ENCODE measurements at places on chromosomes 5 and 9. TPM values are rescaled to one million over a fixed set of nuclear protein-coding genes. Genes with fewer than 3 reads are reported as not detected.
A peak's percentile ranks its signal among the peaks of the same experiment; 100 is the strongest.

DNA sequence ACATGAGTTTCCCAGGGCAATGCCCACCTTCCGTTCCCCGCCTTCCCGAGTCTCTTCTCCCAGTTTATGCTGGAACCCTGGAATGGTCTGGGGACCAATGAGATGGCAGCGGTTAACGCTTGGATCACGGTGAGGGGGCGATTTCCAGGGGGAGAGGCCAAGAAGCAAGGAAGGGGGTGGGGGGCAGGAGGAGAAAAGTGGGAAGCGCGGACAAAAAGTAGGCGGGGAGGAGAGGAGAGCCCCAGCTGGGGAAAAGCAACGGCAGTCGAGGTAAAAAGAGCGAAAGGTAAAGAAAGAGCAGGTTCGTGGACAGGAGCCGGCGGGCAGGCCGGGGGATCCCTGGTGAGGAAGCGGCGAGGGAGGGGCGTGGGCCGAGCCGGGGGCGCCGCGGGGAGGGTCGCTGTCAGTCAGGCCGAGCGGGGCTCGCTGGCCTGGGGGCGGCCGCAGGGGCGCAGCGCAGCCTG, 508 bp upstream of the SNCAIP start:
- DNase-seq, result peak; percentile 22

GRCh38 chr9:15176836-15177235, 130.2 kb downstream of the TTC39B start:
- no peak for DNase-seq

GRCh38 chr9:106757514-106757913, 105.5 kb upstream of the ZNF462 start:
- DNase-seq, result no peak

GRCh38 chr9:38670542-38671371, 49.2 kb downstream of the FAM240B start:
- no peak for DNase-seq

DNA sequence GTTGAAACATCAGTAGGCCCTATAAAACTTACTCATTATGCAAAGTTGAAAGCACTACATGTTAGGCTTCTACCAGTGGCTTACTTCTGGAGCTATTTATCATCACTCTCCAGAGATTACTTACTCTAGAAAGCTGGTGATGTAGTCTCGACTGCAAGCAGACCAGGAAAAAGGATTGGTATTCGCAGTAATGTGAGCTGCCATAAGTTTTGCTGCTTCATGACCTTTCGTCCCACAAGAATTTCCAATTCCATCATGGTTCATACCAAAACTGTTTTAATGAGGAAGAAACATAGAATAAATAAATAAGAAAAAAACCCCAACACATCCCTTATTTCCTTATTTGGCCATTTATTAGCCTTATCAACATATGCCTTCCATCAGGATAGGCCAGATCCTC, 181.9 kb downstream of the ADAMTS6 start:
- DNase-seq, result no peak

- no peak for DNase-seq
Observed at GRCh38 chr9:98263080-98263479, 7.6 kb upstream of the TBC1D2 start.

DNA sequence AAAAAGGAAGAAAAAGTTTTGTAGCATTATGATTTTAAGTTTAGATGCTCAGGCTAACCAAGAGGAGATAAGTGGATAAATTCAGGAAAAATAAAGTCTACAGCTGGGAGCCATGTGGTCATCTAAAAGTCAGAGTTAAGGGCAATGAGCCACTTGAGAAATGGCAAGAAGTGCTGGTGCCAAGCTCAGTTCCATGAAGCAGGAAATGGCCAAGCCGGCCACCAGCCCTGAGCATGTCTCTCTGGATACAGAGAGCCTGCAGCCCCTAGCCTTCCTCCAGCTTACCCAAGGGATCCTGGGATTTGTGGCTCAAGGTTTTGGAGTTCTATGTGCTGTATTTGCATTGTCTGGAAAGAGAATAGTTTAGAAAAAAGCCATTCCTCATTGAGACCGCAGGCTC, 12.2 kb upstream of the S1PR3 start:
- no peak for DNase-seq

DNA sequence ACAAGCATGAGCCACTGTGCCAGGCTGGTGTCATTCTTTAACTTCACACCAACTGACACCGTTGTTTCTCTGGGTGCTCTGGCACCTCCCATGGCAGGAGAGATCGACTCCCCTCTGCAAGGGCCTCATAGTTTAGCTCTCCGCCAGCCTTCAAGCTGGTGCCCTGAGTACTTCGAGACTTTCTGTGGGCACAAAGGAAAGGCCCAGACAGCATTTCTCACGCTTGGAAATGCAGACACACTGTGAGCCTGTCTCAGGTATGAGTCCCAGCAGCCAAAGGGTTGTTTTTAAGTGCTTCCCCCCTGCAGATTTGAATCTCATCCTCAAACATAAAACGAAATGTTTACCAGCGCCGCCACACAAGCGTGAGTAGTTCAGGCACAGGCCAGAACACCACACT, 11.1 kb upstream of the TCF7 start:
- no peak for DNase-seq

DNA sequence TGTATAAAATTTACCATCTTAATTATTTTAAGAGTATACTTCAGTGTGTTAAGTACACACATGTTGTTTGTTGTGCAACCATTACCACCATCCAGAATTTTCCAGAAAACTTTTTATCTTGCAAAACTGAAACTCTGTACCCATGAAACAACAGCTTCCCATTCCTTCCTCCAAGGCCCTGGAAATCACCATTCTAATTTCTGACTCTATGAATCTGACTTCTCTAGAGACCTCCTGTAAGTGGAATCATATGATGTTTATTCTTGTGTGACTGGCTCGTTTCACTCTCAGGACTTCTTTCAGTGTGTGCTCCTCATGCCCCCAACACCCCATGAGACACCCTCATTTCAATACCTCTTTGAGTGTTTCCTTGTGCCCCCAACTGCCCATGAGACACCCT, 60.4 kb upstream of the COL15A1 start:
- DNase-seq, result no peak

- DNase-seq, result no peak
Observed at GRCh38 chr5:178529080-178529479, 61.1 kb downstream of the COL23A1 start.

- DNase-seq, result no peak
Observed at GRCh38 chr5:114473541-114473940, 111.7 kb downstream of the KCNN2 start.

DNA sequence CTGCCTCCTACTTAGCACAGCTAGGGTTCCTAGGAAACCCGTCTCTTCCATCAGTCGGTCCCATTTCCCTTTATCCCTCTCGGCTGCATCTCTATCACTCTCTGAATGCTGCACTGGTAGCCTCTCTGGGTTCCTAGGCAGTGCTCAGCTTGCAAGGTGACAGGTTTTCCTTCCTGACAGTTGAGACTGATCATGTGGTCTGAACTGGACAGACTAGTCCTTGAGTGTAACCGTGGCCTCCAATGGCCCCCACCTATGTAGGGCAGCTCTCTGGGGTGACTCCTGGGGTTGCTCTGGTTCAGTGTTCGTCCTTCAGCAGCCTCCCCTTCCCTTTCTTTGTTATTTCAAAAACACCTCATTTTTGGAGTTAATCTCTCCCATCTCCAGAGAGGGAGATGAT, 3.8 kb downstream of the TMEM8B start:
- DNase-seq, result no peak

- peak; percentile 67 for DNase-seq
Observed at GRCh38 chr5:33772380-33772897, 119.4 kb downstream of the ADAMTS12 start.

GRCh38 chr9:94975480-94975879, 249.0 kb downstream of the AOPEP start:
- DNase-seq, result no peak

DNA sequence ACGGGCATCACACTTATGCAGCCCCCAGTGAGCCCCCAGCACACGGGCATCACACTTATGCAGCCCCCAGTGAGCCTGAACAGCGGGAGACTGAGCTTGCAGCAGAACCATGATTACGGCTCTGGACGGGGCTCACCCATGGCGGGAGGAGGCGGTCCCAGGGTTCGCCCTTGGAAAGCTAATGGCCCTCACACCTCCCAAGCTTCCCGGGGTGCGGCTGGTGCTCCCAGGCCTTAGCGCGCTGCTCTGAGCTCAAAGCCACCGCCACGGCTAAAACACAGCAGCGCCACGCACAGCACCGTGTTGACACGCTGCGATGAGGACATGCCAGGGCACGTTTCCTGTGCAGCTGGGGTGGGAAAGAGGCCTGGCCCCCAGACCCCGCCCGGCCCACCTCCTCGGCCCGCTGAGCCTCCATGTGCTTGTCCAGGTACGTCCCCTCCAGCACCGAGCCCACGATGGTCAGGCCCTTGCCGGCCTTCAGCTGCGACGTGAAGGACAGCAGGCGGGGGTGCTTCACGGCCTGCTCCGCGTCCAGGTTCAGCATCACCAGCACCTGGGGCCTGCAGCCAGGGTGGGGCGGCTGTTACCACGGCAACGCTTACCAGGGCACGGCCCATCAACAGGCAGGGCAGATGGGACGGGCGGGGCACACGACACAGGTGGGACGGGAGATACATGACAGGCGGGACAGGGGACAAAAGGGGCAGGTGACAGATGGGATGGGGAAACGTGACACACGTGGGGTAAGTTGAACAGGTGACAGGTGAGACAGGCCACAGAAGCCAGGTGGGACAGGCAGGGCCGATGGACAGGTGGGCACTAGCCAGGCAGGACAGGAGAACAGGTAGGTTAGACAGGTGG, 38.4 kb downstream of the SLC12A7 start:
- no peak for DNase-seq

DNA sequence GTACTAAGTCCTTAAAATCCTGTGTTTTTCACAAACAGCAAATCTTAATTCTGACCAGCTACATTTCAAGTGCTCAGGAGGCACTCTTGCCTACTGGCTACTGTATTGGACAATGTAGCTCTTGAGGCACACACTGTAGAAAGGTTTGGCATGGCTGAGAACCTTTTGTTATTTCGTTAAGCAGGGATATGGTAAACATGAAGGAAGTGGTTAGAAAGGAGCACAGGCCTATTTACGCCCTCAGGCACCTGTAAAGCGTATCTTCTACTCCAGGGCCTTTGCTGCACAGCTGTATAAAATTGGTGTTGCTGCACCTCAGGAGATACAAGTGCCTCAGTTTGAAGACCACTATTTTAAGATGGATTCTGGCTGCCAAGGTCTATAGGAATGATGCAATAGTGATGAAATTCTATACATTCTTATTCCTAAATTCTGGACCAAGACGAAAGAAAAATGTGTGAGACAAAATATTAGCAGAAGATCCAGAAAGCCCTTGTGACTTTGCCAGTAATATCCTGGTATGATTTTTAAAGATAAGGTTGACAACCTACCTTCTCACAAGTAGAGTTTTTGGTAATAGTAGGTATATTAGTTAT, 9.3 kb upstream of the OTULIN start:
- DNase-seq, result no peak

DNA sequence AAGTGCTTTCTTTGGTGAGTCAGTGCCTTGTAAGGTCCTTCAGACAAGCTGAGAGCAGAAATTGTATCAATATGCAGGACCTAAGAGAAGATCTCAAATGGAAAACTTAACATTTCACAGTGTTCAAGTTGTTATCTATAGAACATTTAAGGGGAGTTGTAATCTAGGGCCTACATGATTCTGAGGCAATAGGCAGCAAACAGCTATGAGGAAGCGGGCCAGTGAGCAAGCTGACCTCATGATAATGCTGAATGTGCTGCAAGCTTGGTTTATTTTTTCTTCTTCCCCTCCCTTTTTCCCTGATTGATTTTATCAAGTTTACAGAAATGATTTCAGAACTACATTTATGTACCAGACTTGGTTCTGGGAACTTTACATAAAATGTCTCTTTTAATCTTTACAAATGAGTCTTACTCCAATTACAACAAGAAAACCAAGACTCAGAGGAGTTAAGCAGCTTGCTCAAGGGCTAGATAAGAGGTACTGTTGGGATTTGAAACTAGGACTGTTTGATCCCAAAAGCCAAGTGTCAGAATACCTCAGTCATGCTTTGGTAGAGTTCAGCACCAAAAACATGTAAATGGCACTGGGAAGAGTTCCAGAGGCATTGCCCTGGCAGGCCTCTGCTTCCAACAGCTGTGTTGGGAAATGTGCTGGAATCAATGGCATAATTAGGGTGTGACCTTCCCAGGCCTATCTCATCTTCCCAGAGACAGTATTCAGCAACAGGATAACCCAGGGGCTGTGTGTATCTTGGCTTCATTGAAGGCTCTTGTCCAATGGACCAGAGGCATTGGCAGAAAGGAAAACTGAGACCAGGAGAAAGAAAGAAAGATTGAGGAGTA, 130.1 kb downstream of the LRRC70 start:
- DNase-seq, result no peak

- DNase-seq, result no peak
Observed at GRCh38 chr5:31144364-31144763, 49.1 kb upstream of the CDH6 start.

GRCh38 chr5:157941616-157942015, 82.7 kb upstream of the CLINT1 start:
- DNase-seq, result no peak

DNA sequence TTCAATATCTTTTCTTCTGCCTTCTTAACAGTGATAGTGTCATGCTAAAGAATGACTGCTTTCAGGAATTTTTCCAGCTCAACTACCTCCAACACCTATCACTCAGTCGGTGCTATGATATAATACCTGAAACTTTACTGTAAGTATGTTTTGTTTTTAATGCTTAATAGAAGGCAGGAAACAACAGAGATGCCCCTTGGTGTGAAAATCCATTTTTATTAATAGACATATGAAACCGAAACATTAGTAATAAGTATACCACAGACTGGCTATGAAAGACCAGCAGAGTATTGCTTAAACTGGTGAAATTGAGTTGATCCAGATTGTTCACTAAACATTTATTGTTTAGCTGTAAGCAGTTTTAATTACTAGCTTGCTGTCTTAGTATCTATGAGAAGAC, 25.2 kb downstream of the SKP2 start:
- DNase-seq, result no peak

GRCh38 chr5:150665044-150665443, 4.0 kb downstream of the MYOZ3 start:
- peak; percentile 27 for DNase-seq

- no peak for DNase-seq
Observed at GRCh38 chr9:71822456-71822855, 54.1 kb upstream of the CEMIP2 start.

GRCh38 chr9:76438841-76439588, 20.0 kb upstream of the GCNT1 start:
- DNase-seq, result no peak

- DNase-seq, result no peak
Observed at GRCh38 chr9:109409773-109410397, 88.2 kb downstream of the PTPN3 start.

- DNase-seq, result peak; percentile 24
Observed at GRCh38 chr5:157269165-157269671, 3.3 kb downstream of the CYFIP2 start.

GRCh38 chr9:128629136-128629535, 27.5 kb downstream of the DYNC2I2 start:
- no peak for DNase-seq

GRCh38 chr9:36284226-36284625, 26.0 kb upstream of the GNE start:
- DNase-seq, result peak; percentile 81

S1PR3 gene
- total RNA-seq, result 1.8 TPM

PFN3 gene
- total RNA-seq, result not detected

MYOZ3 gene
- total RNA-seq, result 0.87 TPM

PLPPR1 gene
- not detected for total RNA-seq

IL31RA gene
- 1.0 TPM for total RNA-seq

TAF11L3 gene
- total RNA-seq, result not detected

SHB gene
- 37.3 TPM for total RNA-seq

PRKAA1 gene
- 110 TPM for total RNA-seq

HACD4 gene
- 3.0 TPM for total RNA-seq

FOXD4L6 gene
- 0.10 TPM for total RNA-seq

PCDHGA6 gene
- 2.1 TPM for total RNA-seq

AHRR gene
- total RNA-seq, result 2.4 TPM

ST8SIA4 gene
- total RNA-seq, result 3.9 TPM

CA9 gene
- total RNA-seq, result 6.9 TPM

NIPSNAP3A gene
- 69.3 TPM for total RNA-seq

GLRA1 gene
- total RNA-seq, result not detected

DNAH5 gene
- total RNA-seq, result 3.6 TPM
